Kidney (tissue), 22 donors: ENCODE measurements at places on chromosomes 5 and 9.
A peak's percentile ranks its signal among the peaks of the same experiment; 100 is the strongest.

- no peaks in the 10 kb centered on the region for H3K4me1 ChIP-seq
- H3K4me3 ChIP-seq: no peak overlapping the region
- H3K27ac ChIP-seq: no peak overlapping the region
- no peaks in the 10 kb centered on the region for H3K27me3 ChIP-seq
- DNase-seq: no peak
Observed at GRCh38 chr5:155530046-155530445, 516.5 kb downstream of the KIF4B start.

GRCh38 chr5:154603953-154604679, 126.1 kb upstream of the HAND1 start:
- no peaks in the 10 kb centered on the region for H3K4me1 ChIP-seq
- no peaks in the 10 kb centered on the region for H3K36me3 ChIP-seq
- DNase-seq: peak; percentile 56
- H3K4me3 ChIP-seq: no peak overlapping the region
- H3K27me3 ChIP-seq: no peaks in the 10 kb centered on the region

DNA sequence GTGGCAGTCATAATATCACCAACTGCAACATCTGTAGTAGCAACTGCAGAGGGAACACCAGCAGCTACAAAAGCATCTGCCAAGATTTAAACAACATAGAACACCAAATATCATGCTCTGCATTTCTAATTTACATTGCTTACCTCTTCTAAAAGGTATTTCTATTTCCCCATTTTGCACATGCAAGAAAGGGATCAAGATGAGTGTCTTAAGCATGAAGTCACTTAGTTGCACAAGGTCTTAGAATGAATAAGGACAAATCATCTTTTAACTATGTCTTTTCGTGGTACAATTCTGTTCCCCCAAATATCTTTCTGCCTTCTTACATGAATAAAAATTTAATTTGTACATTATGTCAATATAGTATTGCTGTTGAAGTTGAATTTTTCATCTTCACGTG, 1746.4 kb downstream of the EFNA5 start:
- no peak for DNase-seq
- H3K4me1 ChIP-seq: no peaks in the 10 kb centered on the region
- no peak overlapping the region for H3K27ac ChIP-seq
- H3K4me3 ChIP-seq: no peak overlapping the region
- no peaks in the 10 kb centered on the region for H3K36me3 ChIP-seq
- no peaks in the 10 kb centered on the region for H3K27me3 ChIP-seq

- H3K27ac ChIP-seq: no peak overlapping the region
- no peaks in the 10 kb centered on the region for H3K36me3 ChIP-seq
- no peaks in the 10 kb centered on the region for H3K4me1 ChIP-seq
- H3K27me3 ChIP-seq: no peaks in the 10 kb centered on the region
- H3K4me3 ChIP-seq: no peak overlapping the region
Observed at GRCh38 chr5:67047160-67047559, 149.4 kb downstream of the CD180 start.

- H3K36me3 ChIP-seq: no peaks in the 10 kb centered on the region
- no peaks in the 10 kb centered on the region for H3K27me3 ChIP-seq
- DNase-seq: no peak
- no peaks in the 10 kb centered on the region for H3K4me1 ChIP-seq
Observed at GRCh38 chr9:72751541-72751940, 201.3 kb downstream of the ALDH1A1 start.

- no peaks in the 10 kb centered on the region for H3K36me3 ChIP-seq
- H3K27me3 ChIP-seq: no peaks in the 10 kb centered on the region
- H3K4me3 ChIP-seq: no peak overlapping the region
- H3K27ac ChIP-seq: no peak overlapping the region
- H3K4me1 ChIP-seq: no peaks in the 10 kb centered on the region
Observed at GRCh38 chr9:3215658-3216057, 310.1 kb downstream of the RFX3 start.

GRCh38 chr5:112737070-112737462, 619 bp upstream of the APC start:
- H3K4me3 ChIP-seq: peak overlapping the region; percentile 93
- H3K36me3 ChIP-seq: no peaks in the 10 kb centered on the region
- no peak for DNase-seq
- no peak overlapping the region for H3K27ac ChIP-seq
- H3K27me3 ChIP-seq: no peaks in the 10 kb centered on the region

DNA sequence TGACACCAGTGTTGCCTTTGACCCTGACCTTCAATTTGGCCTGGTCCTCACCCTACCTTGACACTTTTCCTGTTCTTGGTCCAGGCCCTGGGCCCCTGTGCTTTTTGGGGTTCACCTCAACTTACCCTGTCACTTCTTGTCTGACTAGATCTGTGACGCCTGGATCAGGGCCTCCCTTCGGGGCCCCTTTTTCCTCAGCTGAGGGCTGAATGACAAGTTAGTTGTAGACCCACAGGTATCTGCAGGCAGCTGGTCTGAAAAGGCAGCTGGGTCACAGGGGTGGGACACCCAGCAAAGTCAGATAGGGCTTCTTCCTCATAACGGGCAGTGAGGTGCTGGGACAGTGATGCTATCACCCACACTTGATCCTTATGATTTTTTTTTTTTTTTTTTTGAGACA, 10.0 kb upstream of the MYORG start:
- DNase-seq: no peak
- no peaks in the 10 kb centered on the region for H3K27me3 ChIP-seq
- no peaks in the 10 kb centered on the region for H3K4me1 ChIP-seq
- H3K4me3 ChIP-seq: no peak overlapping the region
